ENCODE measurements at places on chromosomes 13 and 19.
A peak's percentile ranks its signal among the peaks of the same experiment; 100 is the strongest.

- no peak for DNase-seq
These were observed 78.5 kb upstream of the UBAC2 start for GRCh38 chr13:99122171-99122570.

DNA sequence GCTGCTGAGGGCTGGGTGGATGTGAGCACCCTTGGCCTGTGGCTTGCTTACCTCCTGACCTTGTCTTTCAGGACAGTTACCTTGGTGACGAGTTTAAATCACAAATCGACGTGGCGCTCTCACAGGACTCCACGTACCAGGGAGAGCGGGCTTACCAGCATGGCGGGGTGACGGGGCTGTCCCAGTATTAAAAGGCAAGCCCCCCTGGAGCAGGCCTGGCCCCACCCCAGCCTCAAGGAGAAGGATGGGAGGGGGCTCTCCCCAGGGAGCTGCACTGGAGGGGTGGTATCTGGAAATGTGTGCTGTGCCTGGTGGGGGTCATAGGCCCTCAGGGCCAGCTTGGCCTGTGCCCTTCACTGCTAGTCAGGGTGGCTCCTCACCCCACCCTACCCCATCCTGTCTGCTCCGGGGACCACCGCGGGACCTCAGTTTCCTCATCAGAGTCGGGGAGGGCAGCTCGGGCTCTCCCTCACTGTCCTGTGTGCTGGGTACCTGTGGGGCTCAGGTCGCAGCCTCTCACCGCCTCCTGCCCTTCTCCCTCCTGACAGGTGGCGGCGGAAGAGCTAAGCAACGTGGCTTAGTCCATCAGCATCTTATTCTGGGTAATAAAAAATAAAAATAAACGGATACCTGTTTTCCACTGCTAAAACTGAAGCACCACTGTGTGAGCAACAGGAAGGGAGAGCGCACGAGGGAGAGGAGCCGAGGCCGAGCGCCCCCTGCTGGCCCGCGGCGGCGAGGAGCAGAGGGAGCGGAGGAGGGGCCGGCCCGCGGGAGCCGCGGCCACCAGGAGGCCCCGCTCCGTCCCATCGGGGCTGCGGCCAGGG is 29.8 kb downstream of the CERS1 start:
- peak; percentile 64 for DNase-seq

GRCh38 chr13:25192489-25192888 is 20.4 kb upstream of the AMER2 start:
- peak; percentile 60 for DNase-seq

- DNase-seq = no peak
These were observed 3.7 kb downstream of the REXO1 start for GRCh38 chr19:1844513-1845124.

DNA sequence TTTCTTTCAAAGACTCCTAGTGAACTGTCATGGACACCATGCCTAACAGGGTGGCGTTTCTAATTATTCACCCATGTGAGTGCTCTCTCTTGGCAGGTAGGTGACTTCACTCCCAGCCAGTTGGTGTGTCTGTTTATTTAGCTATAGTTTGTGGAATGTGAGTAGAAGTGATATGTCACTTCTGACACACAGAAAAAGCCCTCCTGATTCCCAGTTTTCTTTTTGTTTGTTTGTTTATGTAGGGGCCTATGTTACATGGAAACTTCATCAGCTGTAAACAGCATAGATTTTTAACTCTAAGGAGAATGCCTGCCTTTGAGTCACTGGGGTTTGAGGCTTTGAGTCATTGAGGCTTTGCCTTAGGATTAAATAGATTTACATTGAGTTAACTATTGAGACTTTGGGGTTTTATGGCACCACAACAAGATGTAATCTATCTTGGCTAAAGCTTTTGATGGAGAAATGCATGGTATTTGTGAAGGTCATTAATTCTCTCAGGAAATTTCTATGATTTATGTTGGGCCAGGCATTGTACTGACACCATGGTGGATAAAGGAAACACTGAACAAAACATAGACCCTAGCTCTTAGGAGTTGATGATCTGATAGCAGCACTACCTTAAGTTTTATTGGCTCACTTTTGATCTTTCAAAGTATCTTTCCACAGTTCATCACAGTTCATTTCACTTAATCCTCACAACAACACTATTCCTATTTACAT is 45.3 kb downstream of the UFM1 start:
- no peak for DNase-seq

DNA sequence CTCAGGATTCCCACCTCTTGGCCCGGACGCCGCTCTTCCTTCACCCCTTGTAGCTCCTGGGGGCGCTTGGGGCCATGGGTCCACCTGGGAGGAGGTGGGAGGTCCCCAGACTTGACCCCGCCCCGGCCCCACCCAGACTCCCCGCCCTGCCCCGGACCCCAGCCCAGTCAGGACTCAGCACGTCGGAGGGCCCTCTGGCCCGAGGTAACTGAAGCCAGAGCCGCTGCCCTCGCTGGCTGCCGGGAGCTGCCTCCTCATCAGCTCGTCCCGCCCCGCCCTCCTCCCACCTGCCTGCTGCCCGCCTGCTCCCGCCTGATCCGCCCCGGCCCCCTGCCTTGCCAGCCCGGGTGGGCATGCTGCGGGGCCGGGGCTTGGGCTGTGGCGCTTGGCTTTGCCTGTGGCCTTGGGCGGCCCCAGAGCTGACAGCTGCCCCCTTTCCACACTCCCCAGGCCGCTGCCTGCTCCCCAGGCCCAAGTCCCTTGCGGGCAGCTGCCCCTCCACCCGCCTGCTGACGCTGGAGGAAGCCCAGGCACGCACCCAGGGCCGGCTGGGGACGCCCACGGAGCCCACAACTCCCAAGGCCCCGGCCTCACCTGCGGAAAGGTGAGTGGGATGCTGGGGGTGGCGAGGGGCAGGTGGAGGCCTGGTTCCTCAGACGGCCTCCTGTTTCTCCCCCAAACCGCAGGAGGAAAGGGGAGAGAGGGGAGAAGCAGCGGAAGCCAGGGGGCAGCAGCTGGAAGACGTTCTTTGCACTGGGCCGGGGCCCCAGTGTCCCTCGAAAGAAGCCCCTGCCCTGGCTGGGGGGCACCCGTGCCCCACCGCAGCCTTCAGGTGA is 9.4 kb downstream of the ARHGAP33 start:
- no peak for DNase-seq

DNA sequence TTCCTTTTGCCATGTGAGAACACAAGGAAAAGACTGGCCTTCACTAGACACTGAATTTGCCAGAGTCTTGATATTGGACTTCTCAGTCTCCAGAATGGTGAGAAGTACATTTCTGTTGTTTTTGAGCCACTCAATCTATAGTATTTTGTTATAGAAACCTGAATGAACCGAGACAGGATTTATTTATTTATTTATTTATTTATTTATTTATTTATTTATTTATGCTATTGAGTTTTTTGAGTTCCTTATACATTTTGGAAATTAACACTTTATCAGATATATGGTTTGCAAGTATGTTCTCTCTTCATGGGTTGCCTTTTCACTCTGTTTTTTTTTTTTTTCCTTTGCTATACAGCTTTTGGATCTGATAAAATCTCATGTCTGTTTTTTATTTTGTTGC is 319.0 kb upstream of the PCDH20 start:
- no peak for DNase-seq

- no peak for DNase-seq
These were observed 31.6 kb upstream of the CACTIN start for GRCh38 chr19:3658004-3658869.

Measured in suprapubic skin (tissue), 4 donors.